ENCODE measurements at places on chromosomes 13 and 19. TPM values are rescaled to one million over a fixed set of nuclear protein-coding genes. Genes with fewer than 3 reads are reported as not detected.
A peak's percentile ranks its signal among the peaks of the same experiment; 100 is the strongest.

GRCh38 chr19:12886651-12886968 lies 391 bp downstream of the KLF1 start:
- peak overlapping the region; percentile 50 for H3K4me3 ChIP-seq
- peaks cover 48% of the 10 kb centered on the region for H3K27me3 ChIP-seq

The TJP3 gene
- 20.0 TPM for total RNA-seq

The ZNF729 gene
- total RNA-seq = not detected

The GSK3A gene
- total RNA-seq = 44.6 TPM

The LGALS14 gene
- total RNA-seq = 0.71 TPM
